ENCODE measurements at places on chromosomes 2 and 18.

DNA sequence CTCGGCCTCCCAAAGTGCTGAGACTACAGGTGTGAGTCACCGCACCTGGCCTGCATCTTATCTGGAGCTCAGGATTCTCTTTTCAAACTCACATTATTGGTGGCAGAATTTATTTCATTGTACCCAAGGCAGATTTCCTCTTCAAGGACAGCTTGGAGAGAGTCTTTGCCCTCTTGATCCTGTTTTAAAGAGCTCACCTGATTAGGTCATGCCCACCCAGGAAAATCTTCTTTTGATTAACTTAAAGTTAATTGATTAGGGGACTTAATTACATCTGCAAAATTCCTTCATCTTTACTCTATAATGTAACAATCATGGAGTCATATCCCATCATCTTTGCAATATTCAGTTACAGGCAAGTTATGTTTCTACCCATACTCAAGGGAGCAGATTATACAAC, 346.4 kb downstream of the EPHA4 start:
- no peak for DNase-seq

- DNase-seq: no peak
Observed at GRCh38 chr2:37059841-37060240, 24.3 kb downstream of the HEATR5B start.

GRCh38 chr2:95165030-95165370, 609 bp upstream of the ZNF2 start:
- DNase-seq: no peak

DNA sequence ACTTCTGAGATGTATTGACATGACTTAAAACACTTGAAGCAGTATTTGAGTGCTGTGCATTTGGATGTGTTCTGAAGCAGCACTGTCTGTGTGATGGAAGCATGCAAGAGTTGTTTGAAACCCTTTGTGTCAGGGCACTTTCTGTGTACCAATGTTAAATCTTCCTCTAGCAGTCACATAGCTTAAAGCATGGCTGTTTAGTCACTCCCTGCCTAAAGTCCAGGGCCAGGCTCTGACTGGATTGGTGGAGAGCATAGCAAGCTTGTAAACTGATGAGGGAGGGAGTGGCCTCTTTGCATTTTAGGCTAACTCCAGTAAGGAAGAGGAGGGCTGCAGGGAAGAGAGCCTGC, 73.5 kb downstream of the MYO1B start:
- no peak for DNase-seq

- DNase-seq: no peak
Observed at GRCh38 chr2:54809819-54810218, 86.4 kb downstream of the EML6 start.

DNA sequence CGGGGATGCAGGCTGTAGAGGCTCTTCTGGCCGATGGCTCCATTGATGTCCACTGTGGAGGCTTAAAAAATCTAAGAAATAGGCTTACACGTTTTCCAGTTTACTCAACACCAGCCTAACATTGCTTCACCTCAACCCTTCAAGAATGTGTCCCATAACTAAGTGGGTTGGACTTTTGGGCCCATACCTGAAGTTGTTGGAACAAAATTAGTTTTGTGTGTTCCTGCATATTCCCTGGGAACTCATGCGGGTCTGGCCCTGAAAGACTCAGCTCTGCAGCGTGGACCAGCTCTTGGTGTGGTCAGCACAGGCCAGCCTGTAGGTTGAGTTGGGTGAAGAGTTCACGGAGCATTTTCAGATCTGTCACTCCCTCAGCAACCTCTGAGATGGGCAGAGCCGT, 38.5 kb downstream of the SH3BP4 start:
- DNase-seq: no peak

GRCh38 chr2:191626497-191627151, 51.3 kb upstream of the NABP1 start:
- no peak for DNase-seq

- no peak for DNase-seq
Observed at GRCh38 chr2:191847764-191848163, 876 bp upstream of the CAVIN2 start.

GRCh38 chr2:175030380-175031271, 25.4 kb upstream of the CHN1 start:
- DNase-seq: no peak

DNA sequence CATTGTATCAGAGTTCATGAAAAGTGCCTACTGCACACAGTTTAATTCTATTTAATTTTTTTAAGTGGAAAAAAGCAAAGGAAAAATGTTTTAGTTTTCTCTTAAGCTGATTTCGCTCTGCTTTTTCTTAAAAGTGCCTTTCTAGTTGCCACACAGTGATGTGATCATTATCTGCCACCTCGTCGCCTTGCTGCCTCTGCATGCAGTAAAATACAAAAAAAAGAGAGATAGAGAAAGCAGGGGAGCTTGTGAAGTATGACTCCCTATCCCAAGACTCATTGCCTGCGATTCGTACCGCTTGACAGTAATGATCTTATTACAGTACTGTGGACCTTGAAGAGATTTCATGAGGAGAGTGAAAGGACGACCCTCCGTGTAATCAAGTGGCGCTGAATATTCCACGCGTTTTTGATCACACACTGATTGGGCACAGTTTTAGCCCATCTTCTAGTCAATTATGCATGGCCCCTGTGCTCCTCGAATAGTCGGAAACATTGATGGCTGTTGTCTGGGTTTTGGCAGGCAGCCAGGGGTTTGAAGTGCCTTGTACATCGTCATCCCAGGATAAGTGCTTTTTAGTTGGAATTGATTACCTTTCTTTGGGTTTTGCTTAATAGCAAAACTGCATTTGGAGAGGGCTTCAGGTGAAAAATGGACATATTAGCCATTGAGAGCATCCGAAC, 188.3 kb downstream of the GBX2 start:
- no peak for DNase-seq

- no peak for DNase-seq
Observed at GRCh38 chr2:40820319-40820718, 368.4 kb upstream of the SLC8A1 start.

GRCh38 chr2:118846953-118847761, at the start of gene EN1:
TSS of gene EN1 (minus strand) at chr2:118847648. CDS start at chr2:118847167, 481 bp downstream.
- DNase-seq: no peak

- no peak for DNase-seq
Observed at GRCh38 chr18:63120620-63121019, 198.9 kb downstream of the BCL2 start.

GRCh38 chr2:128552806-128553551, 234.3 kb upstream of the HS6ST1 start:
- DNase-seq: no peak

DNA sequence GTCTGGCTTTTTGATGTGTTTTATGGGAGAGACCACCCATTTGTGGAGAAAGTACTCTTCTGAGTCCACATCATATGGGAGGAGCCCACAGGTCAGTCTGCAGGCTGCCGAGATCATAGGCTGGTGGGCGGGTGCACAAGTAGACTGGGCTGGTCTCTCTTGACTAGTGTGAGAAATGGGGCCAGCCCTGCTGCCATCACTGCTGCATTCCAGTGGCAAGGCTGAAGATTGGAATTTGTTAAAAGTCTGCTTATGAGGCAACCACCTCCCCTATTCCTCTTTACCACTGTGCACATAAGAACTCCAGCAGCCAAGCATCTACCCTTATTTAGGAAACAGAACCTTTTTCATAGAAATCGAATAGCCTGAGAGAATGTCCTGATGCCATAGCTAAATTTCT, 200.7 kb downstream of the DIS3L2 start:
- no peak for DNase-seq

DNA sequence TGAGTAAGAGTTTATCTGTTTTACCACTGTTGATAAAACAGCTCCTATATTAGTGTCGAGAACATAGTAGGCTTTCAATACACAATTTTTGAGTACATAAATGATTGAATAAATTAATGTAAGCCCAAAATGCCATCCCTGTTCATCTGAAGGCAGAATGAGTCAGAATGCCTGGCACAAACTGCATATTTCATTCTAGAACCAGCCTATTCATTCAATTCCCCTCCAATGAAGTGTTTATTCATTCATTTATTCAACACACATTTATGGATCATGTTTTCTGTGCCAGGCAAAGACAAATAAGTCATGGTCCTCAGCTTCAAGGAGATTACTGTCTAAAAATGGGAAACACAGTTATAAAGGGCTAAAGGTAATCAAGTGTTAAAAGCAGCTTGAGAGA, 22.8 kb upstream of the LCLAT1 start:
- no peak for DNase-seq

GRCh38 chr2:54666131-54666633, 57.3 kb upstream of the EML6 start:
- DNase-seq: no peak

DNA sequence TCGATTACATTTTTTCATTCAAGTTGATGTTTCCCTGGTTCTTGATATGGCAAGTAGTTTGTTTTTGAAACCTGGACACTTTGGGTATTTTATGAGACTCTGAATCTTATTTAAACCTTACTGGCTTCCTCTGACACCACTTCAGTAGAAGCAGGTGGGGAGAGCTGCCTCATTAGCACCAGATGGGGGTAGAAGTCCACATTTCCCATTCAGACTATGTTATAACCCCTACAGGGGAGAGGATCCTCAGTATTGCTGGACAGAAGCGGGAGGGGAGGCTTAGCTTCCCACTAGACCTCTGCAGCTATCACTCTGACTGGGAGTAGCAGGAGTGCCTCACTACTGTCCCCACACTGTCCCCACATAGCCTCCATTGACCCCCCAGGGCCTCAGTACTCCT, 145.3 kb upstream of the SLC35G4 start:
- DNase-seq: no peak

DNA sequence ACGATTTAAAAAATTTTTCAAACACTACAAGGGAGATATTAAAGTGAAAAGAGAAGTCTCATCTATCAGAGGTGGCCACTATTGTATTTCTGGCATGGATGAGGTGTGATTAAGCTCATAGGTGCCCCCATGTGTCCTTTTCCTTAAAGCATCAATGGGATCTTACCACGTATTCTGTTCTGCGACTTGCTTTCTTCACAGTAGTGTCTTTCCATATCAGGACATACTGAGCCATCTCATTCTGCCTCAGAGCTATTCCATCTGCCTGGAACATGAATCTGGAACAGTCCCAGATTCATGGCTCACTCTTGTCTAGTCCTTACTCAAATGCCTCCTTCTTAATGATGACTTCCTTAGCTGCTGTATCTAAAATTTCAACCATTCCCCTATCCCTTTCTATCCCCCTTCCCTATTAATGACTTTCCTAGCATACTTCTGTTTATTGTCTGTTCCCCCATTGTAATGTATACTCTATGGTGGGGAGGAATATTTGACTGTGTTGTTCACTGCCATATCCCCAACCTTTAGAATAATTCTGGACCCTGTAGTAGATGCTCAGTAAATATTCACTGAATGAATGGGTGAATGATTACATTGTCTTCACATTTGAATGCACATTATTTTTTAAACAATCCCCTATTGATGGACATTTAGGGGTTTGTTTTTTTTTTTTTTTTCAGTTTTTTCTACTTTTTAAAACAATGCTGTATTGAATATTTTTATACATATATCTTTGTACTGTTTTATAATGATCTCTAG, 11.1 kb downstream of the STAMBP start:
- DNase-seq: no peak

DNA sequence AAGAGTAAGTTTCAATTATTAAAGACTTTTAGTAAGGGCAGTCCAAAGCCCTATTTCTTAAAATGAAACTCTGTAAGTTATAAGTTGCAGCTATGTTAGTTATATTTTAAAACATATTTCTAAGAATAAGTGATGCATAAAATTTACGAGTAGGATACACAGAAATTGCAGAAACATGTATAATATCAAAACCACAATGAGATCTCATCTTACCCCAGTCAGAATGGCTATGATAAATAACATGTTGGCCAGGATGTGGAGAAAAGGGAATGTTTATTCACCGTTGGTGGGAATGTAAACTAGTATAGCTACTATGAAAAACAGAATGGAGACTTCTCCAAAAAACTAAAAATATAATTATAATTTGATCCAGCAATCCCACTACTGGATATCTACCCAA, 201.2 kb downstream of the CBLN2 start:
- DNase-seq: no peak

DNA sequence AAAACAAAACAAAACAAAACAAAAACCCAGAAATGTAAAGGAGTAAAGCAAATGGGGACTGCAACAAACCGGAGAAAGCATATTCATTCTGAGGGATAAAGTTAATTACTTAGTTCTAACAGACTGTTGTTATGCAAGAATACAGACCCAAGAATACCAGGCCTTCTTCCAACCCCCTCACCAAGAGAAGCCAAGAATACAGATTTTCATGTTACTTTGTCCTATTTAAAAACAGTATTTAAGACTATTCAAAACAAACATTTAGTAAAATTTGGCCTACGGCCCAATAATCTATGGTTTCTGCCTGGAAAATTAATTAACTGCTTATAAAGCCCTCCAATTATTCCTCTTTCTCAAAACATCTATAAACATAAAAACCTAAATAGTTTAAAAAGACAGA, 91.4 kb downstream of the USP34 start:
- no peak for DNase-seq

DNA sequence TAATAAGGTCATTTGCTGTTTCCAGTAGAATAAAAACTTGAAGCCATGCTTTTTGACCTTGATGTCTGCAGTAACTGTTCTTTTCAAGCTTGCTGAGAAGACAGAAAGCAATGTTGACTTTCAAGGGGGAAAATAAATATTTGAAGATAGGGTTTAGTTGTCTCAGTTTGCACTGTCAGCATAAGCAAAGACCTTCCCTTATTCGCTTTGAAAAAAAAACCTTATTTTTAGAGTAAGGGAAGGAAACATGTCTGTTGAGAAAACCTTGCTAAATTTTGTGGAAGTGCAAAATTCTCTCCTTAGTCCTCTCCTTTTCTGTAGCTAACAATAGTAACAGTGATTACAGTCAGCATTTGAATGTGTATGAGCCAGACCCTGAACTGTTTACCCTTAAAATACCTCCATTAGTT, 43.1 kb downstream of the MAP4K4 start:
- no peak for DNase-seq

DNA sequence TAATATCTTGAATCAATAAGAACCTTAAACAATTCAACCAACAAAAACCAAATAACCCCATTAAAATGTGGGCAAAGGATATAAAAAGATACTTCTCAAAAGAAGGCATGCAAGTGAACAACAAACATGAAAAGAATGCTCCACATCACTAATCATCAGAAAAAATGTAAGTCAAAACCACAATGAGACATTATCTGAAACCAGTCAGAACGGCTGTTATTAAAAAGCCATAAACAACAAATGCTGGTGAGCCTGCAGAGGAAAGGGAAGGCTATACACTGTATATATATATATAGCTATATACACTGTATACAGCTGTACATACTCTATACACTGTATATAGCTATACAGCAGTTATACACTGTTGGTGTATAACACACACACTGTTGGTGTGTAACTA, 47.8 kb upstream of the GALNT13 start:
- no peak for DNase-seq

DNA sequence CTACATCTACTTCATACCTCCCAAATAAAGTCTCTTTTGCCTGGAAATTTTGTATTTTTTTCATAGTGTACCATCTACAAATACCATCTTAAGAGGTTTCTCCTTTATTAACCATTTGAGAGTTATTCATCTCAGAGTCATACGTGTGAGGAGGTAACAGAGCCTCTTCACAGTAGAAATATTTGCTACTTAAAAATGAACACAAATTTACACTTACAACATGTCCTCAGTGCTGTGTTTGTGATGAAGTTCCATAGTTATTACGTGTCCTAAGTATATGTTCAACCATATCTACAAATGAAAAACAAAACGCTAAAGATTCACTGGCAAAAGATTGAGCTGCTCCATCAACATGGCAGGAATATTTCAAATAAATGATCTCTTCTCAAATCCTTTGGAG, 48.5 kb upstream of the HNRNPA3 start:
- DNase-seq: no peak

GRCh38 chr18:47149457-47150028, 757 bp downstream of the HDHD2 start:
- no peak for DNase-seq

- no peak for DNase-seq
Observed at GRCh38 chr18:12076424-12077140, 17.1 kb upstream of the ANKRD62 start.
